ENCODE measurements at places on chromosomes 2 and 18.

GRCh38 chr2:45643095-45643494 lies 8.4 kb upstream of the PRKCE start:
- DNase-seq = no peak

- DNase-seq = no peak
Measured at GRCh38 chr2:205807758-205808157, 125.5 kb downstream of the NRP2 start.

DNA sequence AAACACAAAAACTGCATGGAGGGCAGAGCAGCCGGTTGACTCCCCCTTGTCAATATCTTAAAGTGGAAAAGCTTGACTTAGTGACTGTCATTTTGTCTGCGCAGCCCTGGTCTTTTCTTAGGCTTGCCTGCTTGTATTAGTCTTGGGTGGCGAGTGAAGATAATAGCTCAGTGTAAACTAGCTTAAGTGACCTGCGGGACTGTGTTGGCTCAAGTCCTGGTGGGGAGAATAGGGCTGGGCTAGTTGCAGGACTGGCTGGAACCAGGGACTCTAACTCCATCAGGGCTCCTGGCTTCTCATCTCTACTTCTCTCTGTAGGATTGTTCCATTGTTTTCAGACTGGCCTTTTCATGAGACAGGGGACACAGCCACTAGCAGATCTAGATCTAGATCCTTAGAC lies 8.1 kb upstream of the ATG16L1 start:
- DNase-seq = no peak

DNA sequence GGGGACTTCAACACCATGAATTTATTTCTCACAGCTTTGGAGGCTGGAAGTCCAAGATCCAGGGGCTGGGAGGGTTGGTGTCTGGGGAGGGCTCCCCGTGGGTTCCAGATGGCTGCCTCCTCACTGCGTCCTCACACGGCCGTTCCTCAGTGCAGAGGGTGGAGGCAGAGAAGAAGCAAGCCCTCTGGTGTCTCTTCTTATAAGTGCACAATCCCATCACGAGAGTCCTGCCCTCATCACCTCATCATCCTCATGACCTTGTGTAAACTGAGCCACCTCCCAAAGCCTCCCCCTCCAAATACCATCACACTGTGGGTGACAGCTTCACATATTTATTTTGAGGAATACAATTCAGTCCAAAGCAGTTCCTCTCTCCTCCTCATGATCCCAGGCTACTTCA lies 26.3 kb downstream of the TMEM163 start:
- no peak for DNase-seq

DNA sequence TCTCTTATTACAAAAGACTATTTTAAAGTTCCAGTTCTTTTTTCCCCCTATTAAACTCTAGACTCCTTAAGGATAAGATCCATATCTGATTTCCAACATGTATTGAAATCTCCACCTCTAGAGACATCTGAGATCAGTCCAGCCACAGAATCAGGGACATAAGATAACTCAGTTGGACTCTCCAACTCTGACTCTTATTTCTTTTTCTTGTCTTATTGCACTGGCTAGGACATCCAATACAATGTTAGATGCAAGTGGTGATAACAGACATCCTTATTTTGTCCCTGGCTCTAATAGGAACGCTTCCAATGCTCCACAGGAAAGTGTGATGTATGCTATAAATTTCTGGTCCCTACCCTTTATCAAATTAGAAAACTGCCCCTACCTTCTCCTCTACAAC lies 158.1 kb downstream of the TNS1 start:
- DNase-seq = no peak

DNA sequence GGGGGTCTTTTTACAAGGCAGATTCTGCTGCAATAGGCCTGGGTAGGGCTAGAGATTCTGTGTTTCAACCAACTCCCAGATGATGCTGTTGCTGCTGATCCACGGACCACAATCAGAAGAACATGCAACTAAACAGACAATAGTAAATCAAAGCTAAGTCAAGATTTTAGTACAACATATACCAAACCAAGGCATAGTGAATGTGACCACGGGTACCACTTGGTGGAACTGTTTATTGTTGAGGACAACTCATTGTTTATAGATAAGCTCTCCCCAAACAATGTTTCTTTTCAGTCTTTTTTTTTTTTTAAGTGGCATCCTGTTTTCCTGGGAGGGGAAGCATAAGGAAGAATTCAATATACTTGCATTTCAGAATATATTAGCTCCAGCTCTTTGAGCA lies 36.0 kb upstream of the DARS1 start:
- no peak for DNase-seq

GRCh38 chr18:8824846-8825245 lies 119.5 kb downstream of the MTCL1 start:
- no peak for DNase-seq

Measured in CD8-positive, alpha-beta T cell (primary cell).